ENCODE measurements at places on chromosomes 2 and 18.

- no peak for DNase-seq
Measured at GRCh38 chr2:124610141-124610540, 585.1 kb downstream of the CNTNAP5 start.

DNA sequence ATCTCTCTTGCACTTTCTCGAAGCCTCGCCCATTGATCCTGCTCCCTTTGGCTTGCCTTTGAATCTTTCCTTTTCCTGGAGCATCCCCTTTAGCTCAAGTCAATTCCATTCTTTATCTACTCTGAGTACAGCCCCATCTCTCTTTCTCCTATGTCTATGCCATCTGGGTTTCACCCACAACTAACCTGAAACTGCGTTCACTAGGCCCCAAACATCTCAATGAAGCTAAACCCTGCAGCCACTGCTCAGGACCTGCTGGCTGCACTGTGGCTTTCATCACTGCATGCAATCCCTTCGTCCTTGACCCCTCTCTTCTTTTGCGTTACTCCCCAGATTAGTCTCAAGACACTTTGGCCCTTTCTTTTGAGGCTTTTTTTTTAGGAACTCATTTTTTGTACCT lies 81.6 kb upstream of the CYRIA start:
- no peak for DNase-seq

- no peak for DNase-seq
Measured at GRCh38 chr2:108268001-108268400, 20.7 kb upstream of the SULT1C2 start.

- no peak for DNase-seq
Measured at GRCh38 chr2:3203497-3204019, 174.1 kb downstream of the EIPR1 start.

DNA sequence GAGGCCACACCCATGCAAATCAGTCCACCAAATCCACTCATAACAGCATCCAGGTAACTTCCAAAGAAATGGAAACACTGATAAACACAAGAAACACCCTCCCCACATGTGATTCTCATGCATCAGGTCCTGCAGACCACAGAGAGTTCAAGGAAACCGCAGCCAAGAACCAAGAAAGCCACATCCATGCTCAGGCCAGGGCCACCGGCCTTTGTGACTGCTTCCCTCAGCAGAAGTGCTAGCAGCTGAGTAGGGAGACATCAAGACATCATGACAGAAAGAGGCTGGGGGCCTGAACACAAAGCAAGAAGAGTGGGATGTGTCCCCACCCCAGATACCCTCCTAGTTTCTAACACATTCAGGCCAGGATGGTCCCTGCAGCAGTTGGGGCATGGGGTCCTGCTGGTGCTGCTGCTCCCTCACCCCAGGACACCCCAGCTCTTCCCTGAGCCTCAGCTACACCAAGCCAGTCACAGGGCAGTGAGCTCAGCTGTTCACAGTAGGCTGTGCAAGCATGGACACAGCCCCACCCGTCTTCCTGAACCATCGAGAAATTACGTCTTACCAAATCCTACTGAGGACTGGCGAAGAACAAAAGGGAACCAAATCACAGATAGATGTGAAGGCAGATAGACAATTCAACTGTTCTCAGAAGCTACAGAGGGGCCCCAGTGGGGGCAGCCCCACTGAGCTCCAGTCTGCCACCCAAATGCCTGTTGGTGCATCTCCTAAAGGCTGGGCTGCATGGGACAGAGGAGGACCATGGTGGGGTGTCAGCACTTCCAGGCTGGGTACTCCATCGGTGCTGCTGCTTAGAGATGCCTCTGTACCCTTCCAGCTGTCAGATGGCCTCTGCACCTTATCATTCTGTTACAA lies 60.9 kb downstream of the HDAC4 start:
- no peak for DNase-seq

DNA sequence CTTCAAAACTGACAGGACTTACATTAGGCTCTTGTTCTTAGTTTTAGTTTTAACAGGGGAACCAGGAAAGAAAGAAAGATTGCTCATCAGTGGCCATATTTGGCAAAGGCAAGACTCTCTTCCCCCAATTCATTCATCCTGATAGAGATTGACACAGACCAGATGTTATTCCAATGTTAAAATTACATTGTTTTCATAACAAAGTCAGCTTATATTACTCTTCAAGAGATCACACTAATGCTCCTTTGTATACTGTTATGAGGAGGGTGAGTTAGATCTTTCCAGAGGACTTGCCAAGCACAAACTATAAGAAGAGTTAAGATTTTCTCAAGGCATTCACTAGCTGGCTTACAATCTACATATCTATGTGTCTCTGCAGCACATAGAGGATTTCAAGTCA lies 252.1 kb downstream of the SLC8A1 start:
- no peak for DNase-seq
